CD8-positive, alpha-beta memory T cell (primary cell): ENCODE measurements at places on chromosomes 5 and 9.

DNA sequence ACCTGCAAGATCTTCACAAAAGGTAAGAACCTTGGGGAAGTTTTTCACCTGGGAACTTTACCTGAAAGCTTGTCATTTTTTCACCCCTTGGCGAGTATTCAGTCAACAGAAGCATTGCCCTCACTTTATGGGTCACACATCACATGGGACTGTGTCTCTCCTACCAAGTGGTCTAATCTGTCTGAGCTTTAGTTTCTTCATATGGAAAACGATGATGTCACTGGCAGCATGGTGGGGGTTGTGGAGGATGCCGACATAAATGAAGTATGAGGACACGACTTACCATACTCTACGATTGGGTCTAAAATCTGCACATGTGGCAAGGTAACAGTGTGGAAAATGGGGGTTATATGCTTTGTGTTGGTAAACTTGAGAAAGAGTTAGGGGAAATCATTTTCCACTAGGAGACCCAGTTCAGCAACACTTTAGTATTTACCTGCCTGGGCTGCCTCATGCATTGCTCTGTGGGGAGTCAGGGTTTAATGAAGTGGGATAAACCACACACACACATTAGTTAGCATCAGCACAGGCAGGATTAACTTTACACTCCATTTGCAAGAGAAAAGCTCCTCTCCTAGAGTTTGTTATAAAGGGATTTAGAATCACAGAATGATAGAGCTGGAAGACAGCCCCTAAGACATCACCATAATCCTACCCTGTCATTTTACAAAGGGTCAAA lies 19.8 kb upstream of the PAX5 start:
- DNase-seq: no peak

GRCh38 chr9:109802491-109802890 lies 22.5 kb downstream of the PALM2AKAP2 start:
- DNase-seq: no peak

GRCh38 chr9:14238079-14238478 lies 75.9 kb downstream of the NFIB start:
- no peak for DNase-seq

DNA sequence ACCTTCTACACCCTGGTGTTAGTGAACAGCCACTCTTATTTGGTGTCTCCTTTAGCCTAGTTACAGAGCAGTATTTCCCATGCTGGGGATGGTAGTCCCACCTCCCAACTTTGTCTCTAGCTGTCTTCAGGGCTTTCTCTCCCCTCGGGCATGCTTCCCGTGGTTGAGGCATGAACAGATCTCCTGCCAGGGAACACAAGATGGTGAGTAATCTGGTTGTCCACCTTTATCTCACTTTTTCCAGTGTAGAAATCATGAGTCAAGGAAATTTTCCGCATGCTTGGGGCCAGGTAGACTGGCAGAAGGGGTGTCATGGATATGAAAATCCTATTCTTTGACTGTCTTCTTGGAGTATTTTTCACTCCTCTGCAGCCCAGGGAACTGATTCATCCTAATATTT lies 532.9 kb downstream of the ANXA1 start:
- DNase-seq: no peak

- no peak for DNase-seq
Observed at GRCh38 chr5:88756953-88757352, 126.0 kb downstream of the MEF2C start.

DNA sequence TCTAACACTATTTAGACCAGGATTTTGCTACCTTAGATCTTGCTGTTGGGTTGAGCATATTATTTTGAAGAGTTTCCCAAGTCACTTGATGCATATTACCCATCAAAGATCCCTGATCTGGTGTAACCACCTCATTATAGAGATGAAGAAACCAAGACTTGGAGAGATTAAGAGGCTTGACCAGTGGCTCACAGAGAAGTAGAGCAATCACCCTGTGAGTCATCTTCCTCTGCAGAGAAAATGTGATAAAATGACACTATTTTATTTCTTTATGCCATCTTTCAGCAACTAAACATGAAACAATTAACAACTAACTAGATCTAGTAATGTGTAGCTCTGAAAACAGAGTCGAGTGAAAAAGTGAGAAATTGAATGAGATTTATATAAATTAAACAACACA lies 76.1 kb downstream of the KIF4B start:
- DNase-seq: no peak

- no peak for DNase-seq
Observed at GRCh38 chr5:147055850-147056566, 177.5 kb upstream of the PPP2R2B start.

DNA sequence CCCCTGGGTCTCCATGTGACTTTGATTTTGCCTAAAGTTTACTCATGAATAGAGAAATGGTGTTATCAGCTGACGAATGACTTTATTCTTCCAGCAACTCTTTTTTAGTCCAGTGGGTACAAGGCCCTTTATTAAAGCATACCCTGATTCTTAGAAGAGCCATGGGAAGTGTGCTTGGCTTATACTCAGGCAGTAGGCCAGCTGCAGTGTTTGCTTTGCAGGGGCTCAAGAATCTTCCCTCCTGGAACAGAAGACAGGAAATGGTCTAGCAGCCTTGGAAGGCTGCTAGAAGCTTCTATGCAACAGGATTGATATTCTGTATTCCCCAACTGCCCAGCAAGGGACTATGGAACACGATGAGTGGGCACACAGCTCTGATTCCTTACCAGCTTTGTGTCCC lies 73.4 kb upstream of the PLPP6 start:
- DNase-seq: no peak

DNA sequence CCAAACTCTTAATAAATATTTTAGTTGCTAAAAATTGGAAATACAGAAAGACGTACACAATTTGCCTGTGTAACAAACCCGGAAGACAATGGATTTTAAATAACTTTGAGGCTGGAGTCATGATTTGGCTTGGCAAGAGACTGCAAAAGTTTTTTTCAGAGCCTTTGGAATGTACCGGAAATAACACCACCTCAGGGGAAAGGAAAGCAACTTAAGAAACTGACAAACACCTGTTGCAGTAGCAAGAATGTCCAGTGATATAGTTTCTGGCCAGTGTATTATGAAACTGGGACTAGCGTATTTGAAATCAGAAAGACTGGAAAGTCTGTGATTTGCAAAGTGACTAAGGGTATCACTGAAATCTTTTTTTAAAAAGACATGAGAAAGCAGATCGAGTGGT lies 842 bp downstream of the MUSK start:
- DNase-seq: no peak

DNA sequence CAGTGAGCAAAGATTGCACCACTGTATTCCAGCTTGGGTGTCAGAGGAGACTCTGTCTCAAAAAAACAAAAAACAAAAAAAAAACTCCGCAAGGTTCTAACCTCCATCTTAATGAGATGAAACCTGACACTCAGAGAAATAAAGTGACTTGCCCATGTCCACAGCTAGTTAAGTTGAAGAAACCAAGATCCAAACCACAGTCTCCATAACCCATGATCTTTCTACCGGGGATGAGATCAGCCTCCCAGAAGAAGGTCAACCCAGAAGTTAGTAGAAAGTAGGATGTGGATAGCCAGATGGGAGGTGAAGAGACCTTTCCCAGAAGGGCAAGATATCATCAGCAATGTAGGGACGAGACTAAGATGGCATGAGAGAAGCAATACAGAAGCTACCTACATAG lies 140.4 kb upstream of the ADRA1B start:
- no peak for DNase-seq

GRCh38 chr9:3968891-3969290 lies 331.0 kb downstream of the GLIS3 start:
- no peak for DNase-seq

- no peak for DNase-seq
Observed at GRCh38 chr5:159409801-159410200, 79.5 kb upstream of the IL12B start.

- no peak for DNase-seq
Observed at GRCh38 chr5:169185626-169186025, 115.3 kb downstream of the SLIT3 start.

DNA sequence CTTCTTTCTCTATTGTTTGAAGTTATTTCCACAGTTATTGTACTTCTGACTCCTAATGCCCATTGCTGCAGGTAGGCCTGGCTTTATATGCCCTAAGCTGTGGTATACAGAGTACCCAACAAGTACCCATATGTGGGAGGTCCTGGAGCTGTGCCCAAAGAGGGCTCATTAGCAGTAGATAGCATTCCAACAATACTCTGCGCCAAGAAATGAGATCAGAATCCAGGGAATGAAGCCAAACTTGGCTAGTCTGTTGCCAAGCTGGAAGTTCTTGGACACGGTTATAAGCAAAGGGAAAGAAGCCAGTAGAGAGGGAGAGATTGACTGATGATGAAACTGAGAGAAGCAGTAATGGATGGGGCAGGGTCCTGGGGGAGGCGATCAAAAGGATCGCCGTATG lies 29.7 kb upstream of the FAM169A start:
- no peak for DNase-seq

GRCh38 chr5:137431051-137431450 lies 68.1 kb downstream of the SPOCK1 start:
- DNase-seq: no peak

- no peak for DNase-seq
Observed at GRCh38 chr5:123965626-123966025, 453.6 kb downstream of the CSNK1G3 start.

DNA sequence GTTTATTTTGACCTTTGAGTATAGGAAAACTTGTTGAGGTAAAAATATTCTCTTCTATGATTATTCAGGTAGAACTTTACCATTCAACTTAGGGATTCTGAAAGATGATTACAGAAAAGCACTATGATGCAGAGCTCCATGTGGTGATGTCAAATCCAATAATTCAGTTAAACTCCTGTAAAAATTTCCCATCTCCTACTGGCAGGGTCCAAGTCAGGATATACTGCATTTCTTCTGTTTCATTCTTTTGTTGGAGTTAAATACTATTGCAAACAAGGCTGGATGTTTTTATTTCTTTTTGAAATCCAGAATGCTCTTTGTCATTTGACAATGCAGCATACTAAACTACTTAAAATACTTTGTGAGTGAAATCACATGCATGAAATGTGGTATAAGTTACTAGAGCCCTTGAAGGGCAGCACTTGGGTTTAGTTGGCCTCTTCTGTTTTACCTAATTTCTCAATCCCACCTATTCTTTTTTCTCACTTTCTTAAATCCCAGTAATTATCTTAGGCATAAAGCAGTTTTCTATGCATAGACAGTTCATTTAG lies 204.5 kb downstream of the FBXL7 start:
- no peak for DNase-seq

DNA sequence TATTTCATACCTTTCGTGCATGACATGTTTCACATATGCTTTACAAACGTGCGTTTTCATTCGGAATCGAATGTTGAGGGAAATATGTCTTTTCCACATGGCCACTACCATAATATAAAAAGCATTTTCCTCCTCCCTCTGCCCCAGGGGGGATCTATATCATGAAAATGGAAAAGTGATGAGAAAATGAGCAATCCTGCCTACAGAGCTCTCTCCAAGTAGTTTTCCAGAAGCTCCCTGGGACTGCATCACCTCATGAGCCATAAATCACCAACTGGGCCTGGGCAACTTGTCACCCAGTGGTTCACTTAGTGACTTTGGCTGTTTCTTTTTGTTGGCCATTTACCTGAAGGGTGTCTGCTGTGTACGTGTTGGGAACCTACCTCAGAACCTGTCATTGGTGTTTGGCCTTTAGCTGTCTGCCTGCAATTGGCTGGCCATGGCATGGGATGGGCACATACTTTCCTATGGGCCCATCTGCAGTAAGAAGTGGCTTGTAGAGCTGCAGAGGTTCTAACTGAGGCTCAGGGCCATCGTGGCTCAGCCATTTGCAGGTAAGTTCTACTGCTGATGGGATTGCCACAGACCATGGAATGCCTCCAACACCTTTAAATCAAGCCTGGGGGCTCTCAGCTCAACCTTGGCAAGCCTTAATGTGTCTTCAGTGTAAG lies 9.5 kb upstream of the TIFAB start:
- DNase-seq: no peak

DNA sequence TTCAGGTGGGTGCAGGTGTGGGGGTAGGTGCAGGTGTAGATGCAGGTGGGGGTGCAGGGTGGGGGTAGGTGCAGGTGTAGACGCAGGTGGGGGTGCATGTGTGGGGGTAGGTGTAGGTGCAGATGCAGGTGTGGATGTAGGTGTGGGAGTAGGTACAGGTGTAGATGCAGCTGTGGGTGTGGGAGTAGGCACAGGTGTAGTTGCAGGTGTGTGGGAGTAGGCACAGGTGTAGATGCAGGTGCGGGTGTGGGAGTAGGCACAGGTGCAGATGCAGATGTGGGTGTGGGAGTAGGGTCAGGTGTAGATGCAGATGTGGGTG lies 94.6 kb downstream of the PHF2 start:
- no peak for DNase-seq
